ENCODE measurements at places on chromosomes 16 and 17. TPM values are rescaled to one million over a fixed set of nuclear protein-coding genes. Genes with fewer than 3 reads are reported as not detected.

- DNase-seq, result no peak
These were observed 49.4 kb downstream of the RPH3AL start for GRCh38 chr17:303168-303567.

Gene KRTAP3-1
- total RNA-seq, result not detected

DNA sequence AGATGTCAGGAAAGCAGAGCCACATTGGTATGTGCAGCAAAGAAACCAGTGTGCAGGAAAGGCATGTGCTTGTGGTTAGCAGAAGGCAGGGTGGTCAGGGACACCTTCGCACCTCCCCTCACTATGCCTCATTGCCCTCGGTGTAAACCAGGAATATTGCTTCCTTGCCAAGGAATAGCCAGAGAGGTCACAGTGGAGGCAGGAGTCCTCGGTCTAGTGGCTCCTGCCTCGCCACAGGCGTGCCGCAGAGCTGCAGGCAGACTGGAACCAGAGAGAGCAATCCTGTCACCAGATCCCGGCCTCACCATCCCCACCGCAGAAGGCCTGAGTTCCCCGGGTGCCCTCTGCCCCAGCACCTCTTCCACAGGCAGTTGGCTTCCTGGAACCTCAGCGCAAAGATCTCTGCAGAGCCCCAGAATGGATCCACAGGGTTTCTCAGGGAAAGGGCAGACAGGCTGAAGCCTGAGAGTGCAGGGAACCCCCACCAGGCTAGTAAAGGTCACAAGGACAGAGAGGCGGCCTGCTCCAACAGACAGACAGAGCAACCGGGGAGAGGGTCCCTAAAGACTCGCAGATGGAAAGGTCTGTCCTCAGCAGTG lies 21.6 kb downstream of the CCDC182 start:
- no peak for DNase-seq

DNA sequence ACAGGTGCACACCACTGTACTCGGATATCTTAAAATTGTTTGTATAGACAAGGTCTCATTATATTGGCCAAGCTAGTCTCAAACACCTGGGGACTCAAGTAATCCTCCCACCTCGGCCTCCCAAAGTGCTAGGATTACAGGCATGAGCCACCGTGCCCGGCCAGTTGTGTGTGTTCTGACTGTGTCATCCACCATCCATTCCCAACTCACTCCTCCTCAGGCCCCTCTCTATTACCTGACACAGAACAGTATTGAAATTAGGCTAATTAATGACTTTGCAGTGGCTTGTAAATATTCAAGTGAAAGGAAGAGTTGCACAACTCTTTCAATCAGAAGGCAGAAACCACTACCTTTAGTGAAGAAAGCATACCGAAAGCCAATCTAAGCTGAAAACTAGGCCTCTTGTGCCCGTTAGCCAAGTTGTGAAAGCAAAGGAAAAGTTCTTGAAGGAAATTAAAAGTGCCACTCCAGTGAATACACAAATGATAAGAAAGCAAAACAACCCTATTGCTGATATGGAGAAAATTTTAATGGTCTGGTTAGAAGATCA lies 28.7 kb downstream of the GOSR1 start:
- no peak for DNase-seq

Gene DPEP3
- total RNA-seq, result 0.29 TPM

Gene ABI3
- 6.5 TPM for total RNA-seq

DNA sequence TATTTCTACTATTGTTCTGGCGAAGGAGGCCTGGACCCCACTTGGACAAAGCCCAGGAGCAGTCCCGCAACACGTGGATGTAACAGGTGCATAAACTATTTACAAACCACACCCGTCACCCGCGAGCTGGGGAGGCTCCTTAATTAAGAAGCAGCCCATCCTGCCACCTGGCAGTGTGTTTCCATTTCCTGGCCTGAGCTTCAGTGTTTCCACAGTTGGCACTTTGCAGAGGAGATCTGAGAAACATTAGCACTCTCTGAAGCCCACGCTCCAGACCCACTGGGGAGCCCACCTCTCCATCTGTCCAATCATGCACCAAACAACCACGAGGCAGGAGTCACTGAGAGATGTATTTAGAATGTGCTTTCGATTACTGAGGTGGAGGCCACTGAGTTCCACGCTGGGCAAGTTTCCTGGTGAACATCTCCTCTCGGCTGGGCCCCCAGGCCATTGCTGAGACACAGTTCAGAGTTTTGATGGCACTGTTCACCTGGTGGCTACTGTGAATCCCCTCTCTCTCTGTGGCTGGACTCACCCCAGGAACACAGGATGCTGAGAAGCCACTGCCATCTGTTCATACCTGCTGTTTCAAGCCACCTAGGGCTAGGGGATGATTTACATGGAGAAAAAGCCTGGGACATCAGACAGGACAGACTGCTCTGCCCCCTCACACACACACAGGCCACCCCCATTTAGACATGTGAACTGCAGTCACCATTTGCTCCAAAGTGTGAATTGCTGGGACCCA lies 129.1 kb downstream of the AIPL1 start:
- DNase-seq, result no peak

Gene CFAP52
- not detected for total RNA-seq

Gene MYH8
- total RNA-seq, result not detected

Data from activated B cell treated with CpG ODN at 0.5 μM for 24 hours (primary cell).